ENCODE measurements at places on chromosomes 3 and 15.

GRCh38 chr3:132803889-132804288 is 81.7 kb upstream of the NPHP3 start:
- no peak for DNase-seq

DNA sequence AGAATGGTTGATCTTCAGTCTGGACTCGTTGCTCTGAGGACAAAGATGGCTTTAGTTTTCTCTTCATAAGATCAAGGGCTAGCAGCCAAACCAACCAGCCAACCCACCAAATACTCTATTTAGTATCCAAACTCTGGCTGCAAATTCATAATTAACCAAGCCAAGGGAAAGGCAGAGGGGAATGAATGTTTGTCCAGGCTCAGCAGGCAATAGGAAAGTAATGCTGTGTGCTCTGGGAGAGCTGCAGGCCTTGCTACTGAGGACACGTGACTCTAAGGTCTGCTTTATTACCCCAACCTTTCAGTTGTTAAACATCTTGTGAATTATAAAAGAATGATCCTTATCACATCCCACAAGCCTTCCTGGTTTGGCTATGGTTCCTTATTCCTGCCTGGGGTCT is 52.3 kb upstream of the GALNT15 start:
- DNase-seq, result no peak

DNA sequence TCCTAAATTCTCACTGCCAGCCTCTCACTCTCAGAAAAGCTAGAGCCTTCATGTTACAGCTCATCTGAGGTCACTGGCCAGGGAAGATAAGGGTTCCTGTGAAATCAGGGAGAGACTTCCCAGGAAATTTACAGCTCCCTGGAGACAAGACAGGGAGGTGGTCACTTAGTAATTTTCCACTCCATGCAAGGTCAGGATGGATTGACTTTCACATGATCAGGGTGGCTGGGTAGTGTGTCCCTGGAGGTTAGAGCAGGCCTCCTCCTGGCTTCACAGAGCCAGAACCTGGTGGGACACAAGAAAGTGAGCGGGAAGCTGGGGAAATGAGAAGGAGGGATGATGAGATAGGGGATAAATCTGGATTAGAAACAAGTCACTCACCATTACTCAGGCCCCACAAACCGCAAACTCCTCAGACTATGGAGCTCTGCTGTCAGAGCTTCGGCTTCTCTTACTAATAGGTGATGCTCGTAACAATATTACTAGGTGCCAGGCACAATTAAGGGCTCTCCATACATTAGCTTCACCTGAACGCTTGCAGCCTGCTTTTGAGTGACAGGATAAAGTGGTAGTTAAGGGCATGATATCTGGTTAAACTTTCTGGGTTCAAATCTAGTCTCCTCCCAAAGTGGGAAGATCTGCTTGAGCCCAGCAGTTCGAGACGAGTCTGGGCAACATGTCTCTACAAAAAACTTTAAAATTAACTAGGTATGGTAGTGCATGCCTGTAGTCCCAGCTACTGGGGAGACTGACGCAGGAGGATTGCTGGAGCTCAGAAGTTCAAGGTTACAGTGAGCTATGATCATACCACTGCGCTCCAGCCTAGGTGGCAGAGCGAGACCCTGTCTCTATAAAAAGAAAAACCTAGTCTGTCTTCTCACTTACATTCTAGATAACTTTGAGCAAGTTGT is 24.9 kb downstream of the DUOX2 start:
- DNase-seq, result no peak

- DNase-seq, result no peak
Measured at GRCh38 chr3:134244921-134245320, 5.7 kb downstream of the RYK start.

DNA sequence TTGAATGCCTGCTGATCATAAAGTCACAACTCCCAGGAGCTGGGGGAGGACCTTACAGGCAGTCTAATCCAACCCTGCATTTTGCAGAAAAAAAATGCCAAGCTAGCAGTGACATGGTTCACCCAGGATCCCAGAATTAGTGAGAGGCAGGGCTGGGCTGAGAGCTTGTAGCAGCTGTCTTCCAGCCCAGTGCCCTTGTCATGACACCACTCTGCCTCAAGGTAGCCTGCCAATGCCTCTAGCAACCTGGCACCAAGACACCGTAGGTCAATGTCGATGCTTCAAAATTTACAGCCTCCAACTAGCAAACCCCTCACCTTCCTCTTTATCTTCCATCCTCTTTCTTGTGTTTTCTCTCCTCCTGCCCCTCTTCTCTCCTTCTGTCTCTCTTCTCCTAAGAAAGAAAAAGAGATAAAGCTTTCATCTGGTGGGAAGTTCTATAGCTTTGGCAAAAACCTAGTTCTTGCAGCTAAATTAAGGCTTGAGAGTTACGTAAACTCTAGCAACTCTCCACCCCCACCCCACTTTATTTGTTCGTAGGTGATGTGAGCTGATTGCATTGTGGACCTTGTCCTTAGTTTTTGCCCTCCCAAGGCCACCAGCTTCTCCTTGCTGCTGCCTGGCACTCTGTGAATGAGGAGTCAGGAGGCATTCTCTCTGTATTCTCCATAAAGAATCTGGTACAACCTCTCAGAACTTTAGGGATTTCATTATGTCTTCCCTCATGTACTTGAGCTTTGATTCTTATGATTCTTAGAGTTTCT is 18.3 kb upstream of the BFSP2 start:
- DNase-seq, result no peak

GRCh38 chr15:39252134-39252470 is 328.8 kb upstream of the THBS1 start:
- DNase-seq, result no peak

DNA sequence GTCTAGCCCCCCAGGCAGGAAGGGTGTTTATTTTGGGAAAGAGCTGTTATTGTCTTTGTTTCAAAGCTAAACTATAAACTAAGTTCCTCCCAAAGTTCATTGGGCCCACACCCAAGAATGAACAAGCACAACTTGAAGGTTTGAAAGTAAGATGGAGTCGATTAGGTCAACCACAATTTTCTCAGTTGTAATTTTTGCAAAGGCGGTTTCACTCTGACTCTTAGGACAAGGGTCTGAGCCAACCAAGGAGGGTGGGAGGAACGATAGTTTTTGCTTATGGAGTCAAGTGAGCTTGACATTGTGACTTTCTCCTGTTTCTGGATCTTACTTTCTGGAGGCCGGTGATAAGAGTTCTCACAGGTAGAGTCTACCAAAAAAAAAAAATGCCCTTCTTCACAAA is 5.8 kb upstream of the ZNF770 start:
- DNase-seq, result peak; percentile 92

- DNase-seq, result no peak
Measured at GRCh38 chr3:32310918-32311839, 72.7 kb downstream of the CMTM8 start.

- DNase-seq, result no peak
Measured at GRCh38 chr3:142007710-142008399, 131.4 kb downstream of the ATP1B3 start.

- peak; percentile 41 for DNase-seq
Measured at GRCh38 chr15:99105514-99106341, 848 bp downstream of the SYNM start.

DNA sequence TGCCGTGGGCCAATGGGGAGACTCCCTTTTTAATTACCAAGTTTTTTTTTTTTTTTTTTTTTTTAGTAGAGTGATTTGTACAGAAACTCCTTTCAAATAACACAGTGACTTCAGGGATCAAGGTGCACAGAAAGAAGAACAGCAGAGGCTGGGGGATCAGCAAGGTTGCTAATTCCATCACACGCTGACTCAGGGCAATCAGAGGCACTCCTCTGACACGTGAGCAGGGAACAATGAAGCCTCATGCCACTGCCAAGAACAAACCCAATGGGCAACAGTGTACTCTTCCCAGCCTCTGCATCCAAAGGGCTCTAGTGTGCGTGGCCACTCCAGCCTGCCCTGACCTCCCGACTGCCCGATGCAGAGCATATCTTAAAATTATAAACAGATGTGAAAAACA is 186.7 kb upstream of the WNT5A start:
- no peak for DNase-seq

- DNase-seq, result peak; percentile 12
Measured at GRCh38 chr15:69265347-69265955, 33.3 kb upstream of the PAQR5 start.

DNA sequence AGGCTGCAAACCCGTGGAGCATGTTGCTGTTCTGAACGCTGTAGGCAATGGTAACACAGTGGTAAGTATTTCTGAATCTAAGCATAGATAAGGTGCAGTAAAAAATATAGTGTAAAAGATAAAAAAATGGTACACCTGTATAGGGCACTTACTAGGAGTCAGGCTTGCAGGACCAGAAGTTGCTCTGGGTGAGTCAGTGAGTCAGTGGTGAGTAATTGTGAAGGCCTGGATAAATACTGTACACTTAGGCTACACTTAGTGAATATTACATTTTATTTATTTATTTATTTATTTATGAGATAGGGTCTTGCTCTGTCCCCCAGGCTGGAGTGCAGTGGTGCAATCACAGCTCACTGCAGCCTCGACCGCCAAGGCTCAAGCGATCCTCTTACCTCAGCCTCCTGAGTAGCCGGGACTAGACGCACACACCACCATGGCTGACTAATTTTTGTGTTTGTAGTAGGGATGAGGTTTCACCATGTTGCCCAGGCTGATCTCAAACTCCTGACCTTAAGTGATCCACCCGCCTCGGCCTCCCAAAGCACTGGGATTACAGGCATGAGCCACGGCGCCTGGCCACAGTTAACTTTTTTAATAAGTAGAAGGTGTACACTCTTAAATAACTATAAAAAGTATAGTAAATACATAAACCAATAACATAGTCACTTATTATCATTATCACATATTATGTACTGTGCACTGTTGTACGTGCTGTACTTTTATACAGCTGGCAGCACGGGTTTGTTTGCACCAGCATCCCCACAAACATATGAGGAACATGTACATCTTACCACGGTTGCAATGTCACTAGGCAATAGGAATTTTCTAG is 155.1 kb downstream of the IGF1R start:
- DNase-seq, result no peak

GRCh38 chr15:83155942-83156341 is 48.5 kb downstream of the TM6SF1 start:
- DNase-seq, result no peak

GRCh38 chr15:99580076-99580475 is 14.3 kb downstream of the MEF2A start:
- DNase-seq, result no peak

GRCh38 chr15:62857411-62857853 is 185.1 kb upstream of the TPM1 start:
- DNase-seq, result peak; percentile 56

DNA sequence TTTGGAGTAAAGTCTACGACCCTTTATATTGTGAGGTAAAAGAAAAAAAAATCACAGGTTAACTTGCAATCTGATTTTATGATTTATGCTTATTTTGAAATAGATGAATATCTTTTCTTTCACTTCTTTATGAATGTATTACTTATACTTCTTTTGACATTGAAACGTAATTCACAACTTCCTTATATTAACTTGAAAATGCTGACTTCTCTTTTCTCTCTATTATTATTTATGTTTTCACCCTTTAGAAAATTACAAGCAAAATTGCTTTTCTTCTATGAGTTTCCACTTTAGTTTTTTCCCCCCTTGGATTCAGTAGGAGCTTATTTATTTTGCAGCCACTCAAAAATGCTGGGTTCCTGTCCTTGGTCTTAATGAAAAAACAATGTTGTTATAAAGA is 25.4 kb downstream of the ACP3 start:
- DNase-seq, result no peak

GRCh38 chr3:171307046-171307585 is 153.1 kb downstream of the TNIK start:
- no peak for DNase-seq

DNA sequence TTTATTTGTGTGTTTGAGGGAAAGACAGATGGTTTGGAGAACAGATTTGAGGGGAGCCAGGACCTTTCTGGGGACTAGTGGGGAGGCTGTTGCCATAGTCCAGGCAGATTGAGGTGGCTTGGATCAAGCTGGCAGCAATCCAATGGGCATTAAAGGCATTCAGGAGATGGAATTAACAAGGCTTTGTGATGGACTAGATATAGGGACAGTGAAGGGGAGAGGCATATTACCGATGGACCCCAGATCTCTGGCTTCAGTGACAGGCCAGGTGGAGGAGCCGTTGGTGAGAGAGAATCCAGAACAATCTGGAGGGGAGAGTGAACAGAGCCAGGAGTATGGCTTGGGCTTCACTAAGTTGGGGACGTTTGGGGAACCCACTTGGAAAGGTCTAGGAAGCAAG is 124.8 kb downstream of the EEFSEC start:
- DNase-seq, result no peak

DNA sequence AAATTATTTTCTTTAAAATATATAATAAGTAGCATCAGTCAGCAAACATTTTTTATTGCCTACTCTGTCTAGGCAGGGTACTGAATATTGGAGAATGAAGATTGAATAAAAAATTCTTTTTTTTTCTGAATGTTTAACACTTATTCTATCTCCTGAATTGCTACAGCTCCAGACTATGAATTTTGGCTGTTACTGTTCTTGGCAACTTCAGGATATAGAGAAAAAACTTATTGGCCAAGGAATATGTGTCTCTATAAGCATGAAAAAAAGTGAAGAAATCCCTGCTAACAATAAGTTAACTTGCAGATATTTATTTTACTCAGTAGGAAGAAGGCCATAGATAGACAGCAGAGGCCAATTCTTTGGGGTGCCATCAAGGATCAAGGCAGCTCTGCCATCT is 309.6 kb downstream of the RBMS3 start:
- no peak for DNase-seq

DNA sequence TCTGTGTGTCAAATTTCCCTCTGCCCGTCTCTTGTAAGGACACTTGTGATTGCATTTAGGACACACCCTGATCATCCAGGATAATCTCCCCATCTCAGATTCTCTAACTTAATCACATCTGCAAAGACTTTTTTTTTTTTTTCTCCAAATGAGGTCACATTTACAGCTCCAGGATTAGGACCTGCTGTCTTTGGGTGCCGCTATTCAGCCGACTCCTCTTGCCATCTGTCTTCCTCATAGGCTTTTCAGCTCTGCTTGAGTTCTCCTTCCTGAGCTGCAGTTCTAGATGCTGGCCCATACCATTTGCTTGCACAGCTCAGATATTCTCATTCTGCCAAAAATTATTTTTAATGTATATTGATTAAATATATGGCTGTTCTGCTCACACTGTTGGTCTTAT is 94.3 kb upstream of the TLE3 start:
- DNase-seq, result no peak

DNA sequence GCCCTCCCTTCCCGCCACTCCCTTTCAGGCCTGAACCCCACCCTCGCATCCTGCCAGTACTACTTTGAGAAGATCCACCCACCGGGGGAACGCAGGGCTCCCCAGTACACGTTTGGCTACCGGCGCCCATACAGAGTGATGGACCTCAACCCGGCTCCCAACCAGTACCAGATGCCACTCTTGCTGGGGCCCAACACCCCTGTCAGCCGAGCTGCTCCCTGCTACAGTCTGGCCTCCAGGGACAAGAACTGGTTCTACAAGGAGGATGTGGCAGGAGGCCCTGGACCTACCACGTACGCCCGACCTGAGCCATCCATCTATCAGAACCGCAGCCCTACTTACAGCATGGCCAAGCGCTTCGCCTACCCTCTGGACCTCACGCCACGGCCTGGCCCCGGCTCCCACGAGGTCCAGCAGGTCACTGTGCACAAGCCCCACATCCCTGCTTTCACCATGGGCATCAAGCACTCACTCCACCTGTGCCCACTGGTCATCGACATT is 14.4 kb upstream of the CSPG4 start:
- DNase-seq, result no peak

Data from activated CD4-positive, alpha-beta T cell treated with anti-CD3 and anti-CD28 coated beads, Interleukin-2, Interleukin-4, amounts not matched to agents 100 ng/mL and 50 ng/mL, durations not matched to agents 16 hours and 8 hours (primary cell).